ENCODE measurements at places on chromosomes 4 and X.
A peak's percentile ranks its signal among the peaks of the same experiment; 100 is the strongest.

DNA sequence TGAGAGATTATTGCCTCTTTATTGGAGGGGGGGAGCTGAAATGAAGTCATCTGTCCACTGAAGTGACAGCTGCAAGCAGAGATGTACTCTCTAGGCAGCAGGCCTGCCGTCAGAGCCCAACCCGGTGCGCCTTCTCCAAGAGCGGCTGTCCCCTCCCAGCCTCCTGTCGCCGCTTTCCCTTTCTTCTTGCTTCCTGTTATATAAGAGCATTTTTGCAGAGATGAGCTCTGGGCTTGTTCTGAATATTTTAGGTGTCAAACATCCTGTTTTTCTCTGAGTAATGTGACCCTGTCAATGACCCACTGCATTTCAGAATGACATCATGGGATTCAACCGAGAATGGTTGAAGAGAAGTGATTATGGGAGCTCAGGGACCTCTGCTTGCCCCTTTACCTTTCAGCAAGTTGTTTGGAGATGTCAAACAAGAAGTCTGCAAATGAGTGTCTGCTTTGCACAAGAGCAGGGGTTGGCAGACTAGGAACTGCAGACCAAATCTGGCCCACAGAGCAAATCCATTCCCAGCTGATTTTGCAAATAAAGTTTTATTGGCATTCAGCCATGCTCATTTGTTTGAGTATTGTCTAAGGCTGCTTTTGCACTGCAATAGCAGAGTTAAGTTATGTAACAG is 79.9 kb downstream of the SLC9A6 start:
- no peak for DNase-seq

GRCh38 chr4:15881820-15882219 is 56.7 kb downstream of the FGFBP1 start:
- DNase-seq, result no peak

DNA sequence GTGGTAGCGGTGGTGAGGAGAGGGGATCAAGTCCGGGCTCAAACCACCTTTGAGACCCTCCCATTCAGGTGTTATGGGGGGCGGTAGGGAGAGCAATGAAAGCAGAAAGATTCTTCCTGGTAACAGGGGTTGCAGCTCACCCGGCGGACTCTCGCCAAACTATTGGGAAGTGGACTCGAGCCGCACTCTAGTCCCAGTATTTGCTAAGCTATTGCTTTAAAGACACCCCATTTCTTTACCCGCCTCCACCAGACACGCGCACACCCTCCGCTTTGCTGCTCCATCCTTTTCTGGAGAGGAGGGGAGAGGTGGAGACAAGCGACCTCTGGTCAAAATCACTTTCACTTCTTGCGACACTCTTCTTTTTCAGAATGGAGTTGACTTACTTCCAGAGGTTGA is 625 bp upstream of the GABRA4 start:
- no peak for DNase-seq

- no peak for DNase-seq
Measured at GRCh38 chr4:133124746-133125145, 24.3 kb upstream of the PCDH10 start.

- no peak for DNase-seq
Measured at GRCh38 chr4:71549516-71550160, 210.8 kb downstream of the SLC4A4 start.

DNA sequence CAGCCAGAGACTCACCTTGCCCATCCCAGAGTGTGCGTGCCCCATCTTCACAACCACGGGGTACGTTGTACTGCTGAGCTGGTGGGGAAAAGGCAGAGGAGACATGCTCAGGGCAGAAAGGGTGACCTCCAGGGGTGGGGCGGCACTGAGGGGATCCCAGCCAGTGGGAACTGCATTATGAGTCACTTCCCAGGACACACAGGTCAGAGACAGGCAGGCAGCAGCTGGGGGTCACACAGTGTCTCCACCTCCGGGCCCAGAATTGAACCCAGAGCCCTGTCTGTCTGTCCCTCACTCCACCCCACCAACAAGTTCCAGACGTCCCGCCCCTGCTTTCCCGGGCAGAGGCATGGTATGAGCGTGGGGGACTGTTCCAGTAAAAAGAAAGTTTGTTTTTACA is 4.8 kb upstream of the TIMP1 start:
- no peak for DNase-seq

DNA sequence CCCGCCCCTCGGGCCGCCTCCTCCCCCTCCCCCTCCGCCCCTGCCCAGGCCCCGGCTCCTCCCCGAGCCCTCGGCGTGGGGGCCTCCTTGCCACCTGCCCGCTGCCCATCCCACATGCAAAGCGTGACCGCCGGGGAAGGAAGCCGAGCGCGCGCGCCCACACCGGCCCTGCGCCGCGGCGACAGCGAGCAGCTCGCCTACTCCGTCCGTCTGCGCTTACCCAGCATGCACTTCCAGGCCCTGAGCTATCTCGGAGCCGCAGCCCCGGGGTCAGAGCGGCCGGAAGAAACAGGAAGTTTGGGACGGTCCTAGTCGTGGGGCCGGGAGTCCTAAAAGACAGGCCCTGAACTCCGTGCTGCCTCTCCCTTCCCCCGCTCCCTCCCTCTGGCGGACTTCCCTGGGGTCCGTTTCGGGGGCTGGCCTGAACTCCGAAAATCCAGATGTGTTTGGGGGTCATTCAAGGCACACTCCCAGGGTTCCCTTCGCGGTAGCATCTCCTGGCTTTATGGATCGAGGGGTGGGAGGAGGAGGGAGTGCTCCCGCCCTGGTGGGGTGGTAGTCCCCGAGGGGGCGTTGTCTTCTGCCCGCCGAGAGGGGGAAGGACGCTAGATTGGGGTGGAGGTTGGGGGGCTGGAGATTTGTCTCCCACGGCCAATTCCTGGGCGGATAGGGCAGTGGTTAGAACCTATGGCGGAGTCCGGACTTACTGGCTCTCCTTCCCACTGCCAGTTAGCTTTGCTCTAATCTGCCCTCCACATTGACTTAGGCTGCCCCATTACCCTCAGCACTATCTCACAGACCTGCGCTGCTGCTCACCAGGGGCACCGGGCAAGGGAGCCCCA is 25.0 kb upstream of the BCORL1 start:
- no peak for DNase-seq

DNA sequence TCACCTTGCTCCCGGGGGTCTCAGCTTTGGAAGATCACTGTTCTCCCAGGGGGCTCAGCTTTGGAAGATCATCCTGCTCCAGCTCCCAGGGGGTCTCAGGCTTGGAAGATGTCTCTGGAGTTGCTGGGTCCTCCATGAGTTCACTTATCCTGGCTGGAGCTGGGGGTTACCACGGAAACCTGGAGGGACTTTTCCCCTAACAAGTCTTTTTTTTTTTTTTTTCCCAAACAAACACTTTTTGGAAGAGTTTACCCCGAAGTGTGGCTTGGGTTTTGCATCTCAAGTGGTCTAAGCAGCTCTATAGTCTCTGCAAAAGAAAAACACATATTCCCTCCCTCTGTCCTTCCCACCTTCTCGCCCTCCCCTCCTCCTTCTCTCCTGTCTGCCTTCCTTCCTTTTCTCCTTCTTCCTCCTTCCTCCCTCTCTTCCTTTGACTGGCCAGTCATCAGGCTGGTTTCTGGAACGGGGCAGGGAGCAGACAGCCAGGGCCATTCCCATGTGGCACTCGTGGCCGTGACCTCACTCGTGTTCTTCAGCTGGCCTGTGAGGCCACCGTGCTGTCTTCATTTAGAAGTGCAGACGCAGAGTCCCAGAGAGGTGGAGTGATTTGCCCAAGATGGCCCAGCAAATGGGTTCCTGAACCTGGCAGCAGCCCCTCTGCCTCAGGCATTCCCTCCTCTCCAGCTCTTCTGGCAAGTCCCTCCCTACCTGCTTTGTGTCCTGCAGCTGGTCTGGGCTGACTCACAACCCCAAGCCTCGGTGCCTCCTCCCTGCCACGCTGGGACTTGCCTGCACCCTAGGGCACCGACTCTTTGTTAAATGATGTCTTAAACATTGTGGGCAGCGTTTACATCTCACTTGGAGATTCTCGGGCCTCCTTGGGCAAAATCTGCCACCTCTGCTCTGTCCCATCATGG is 25.9 kb upstream of the HMX1 start:
- DNase-seq, result no peak

DNA sequence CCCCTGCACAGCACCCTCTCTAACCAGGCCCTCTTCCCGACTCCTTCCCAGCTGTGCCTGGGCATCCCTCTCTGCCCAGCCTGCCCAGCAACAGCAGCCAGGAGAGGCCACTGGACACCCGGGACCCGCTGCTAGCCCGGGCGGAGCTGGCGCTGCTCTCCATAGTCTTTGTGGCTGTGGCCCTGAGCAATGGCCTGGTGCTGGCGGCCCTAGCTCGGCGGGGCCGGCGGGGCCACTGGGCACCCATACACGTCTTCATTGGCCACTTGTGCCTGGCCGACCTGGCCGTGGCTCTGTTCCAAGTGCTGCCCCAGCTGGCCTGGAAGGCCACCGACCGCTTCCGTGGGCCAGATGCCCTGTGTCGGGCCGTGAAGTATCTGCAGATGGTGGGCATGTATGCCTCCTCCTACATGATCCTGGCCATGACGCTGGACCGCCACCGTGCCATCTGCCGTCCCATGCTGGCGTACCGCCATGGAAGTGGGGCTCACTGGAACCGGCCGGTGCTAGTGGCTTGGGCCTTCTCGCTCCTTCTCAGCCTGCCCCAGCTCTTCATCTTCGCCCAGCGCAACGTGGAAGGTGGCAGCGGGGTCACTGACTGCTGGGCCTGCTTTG is 1.1 kb downstream of the AVPR2 start:
- DNase-seq, result no peak

- DNase-seq, result no peak
Measured at GRCh38 chr4:107058828-107059227, 22.7 kb upstream of the DKK2 start.

- peak; percentile 57 for DNase-seq
Measured at GRCh38 chrX:40175511-40176350, 78.0 kb upstream of the BCOR start.

DNA sequence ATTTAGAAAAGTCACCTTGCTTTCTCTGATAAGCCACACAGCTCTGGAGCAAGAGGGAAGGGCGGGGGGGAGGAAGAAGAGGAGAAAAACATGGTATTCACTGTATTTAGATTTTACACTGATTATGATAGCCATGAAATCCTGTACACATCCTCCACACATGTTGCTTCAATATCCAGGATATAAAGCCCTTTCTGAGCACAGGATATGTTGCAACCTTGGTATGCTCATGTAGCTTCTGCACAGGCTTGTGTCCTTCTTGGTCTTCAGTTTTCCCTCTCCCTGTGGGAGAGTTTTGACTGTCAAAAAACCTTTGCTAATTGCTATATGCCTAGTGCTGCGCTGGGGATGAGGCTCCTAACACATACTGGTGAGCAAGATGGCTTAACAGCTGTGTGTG is 61.9 kb upstream of the DAPP1 start:
- no peak for DNase-seq

- no peak for DNase-seq
Measured at GRCh38 chr4:70062000-70062399, 11.8 kb downstream of the HTN1 start.

- no peak for DNase-seq
Measured at GRCh38 chrX:40298069-40298468, 200.3 kb upstream of the BCOR start.

DNA sequence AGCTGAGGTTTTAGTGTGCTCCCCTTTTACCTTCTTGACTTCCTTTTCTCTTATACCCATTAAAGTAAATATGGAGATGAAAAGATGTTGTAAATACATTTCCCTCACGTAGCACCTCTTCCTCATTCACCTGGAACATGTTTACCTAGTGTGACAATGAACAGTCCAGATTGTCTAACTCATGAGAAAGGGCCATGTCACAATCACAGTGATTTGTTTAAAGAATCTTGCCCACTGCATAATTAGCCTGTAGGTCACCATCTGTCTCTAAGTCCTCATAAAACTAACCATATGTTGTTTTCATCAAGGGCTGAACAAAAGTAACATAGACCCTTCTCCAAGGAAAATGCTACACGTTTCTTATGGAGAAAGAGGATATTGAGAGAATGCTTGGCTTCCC is 85.7 kb downstream of the TSPAN5 start:
- DNase-seq, result no peak

DNA sequence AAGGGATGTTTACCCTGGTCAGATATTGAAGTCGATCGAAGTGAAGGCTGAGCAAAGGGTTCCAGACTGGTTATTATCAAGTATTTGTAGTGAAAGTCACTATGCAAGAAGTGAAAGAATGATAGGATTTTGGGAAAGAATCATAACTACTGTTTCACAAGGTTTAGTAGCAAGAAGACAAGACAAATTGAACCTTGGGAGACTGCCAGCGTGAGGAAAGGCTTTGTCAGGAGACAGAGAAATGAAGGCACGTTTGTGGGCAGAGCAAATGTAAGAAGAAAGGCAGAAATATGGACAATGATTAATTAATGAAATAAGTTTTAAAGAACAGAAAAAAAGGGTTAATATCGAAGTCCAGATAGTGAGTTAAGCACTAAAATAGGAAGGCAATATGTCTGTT is 456.8 kb downstream of the TRIML1 start:
- DNase-seq, result no peak

DNA sequence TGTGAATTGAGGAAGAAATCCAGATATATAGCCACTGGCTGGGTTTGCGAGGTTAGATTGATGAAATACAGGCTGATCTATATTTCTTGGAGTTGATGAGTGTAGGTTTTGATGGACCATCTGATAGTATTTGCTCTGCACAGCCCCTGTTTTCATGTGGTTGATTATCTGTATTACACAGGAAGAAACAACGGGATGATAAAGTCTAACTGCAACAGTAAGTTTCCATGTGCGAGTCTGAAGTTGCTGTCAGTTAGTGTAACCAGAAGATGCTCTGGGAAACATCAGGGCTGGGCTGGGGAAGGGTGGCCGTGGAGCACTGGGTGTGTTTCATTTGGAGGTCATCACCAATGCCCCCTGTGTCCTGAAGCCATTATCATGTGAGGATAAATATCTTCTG is 148.4 kb upstream of the SFRP2 start:
- no peak for DNase-seq

- no peak for DNase-seq
Measured at GRCh38 chrX:117985241-117985640, 131.4 kb downstream of the KLHL13 start.

- no peak for DNase-seq
Measured at GRCh38 chr4:170682558-170683294, 593.0 kb upstream of the AADAT start.

- no peak for DNase-seq
Measured at GRCh38 chrX:76433219-76433618, 5.7 kb downstream of the MAGEE1 start.

- no peak for DNase-seq
Measured at GRCh38 chrX:1657367-1658070, 42.7 kb downstream of the ASMT start.

DNA sequence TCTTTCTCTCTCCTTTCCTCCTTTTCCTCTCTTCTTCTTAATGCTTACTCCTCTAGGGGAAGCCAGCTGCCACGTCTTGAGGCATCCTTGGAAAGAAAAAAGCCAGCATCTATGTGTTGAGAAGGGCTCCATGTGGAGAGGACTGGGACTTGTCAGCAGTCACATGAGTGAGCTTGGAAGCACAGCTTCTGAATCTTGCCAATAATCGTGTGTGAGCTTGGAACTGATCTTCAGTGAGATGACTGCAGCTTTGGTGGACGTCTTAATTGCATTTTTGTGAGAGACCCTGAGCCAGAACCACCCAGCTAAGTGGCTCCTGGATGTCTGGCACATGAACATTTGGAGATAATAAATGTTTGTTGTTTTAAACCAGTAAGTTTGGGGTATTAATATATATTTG is 371.7 kb downstream of the SLITRK2 start:
- no peak for DNase-seq
